ENCODE measurements at places on chromosomes 7 and 10.

GRCh38 chr7:10355816-10356215, 617.9 kb upstream of the PHF14 start:
- DNase-seq: no peak

DNA sequence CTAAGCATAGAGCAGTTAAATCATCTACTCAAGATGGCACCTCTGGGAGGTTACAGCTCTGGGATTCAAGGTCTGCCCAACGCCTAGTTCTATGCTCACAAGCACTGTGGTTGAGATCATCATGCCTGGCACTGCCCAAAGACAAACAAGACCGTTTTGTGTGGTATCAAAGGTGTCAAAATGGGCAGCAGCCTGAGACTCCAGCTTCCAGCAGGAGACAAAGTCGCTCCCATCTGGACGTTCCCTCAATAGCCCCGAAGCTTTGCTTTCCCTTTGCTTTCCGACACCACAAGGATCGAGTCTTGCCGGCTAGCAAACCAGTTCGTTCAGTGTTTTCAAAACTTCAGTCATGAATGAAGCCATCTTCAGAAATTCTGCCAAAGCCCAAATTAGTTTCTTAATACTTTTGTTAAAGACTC, 5.1 kb downstream of the HABP2 start:
- DNase-seq: no peak

- no peak for DNase-seq
Measured at GRCh38 chr10:14836208-14836607, 1.6 kb downstream of the CDNF start.

DNA sequence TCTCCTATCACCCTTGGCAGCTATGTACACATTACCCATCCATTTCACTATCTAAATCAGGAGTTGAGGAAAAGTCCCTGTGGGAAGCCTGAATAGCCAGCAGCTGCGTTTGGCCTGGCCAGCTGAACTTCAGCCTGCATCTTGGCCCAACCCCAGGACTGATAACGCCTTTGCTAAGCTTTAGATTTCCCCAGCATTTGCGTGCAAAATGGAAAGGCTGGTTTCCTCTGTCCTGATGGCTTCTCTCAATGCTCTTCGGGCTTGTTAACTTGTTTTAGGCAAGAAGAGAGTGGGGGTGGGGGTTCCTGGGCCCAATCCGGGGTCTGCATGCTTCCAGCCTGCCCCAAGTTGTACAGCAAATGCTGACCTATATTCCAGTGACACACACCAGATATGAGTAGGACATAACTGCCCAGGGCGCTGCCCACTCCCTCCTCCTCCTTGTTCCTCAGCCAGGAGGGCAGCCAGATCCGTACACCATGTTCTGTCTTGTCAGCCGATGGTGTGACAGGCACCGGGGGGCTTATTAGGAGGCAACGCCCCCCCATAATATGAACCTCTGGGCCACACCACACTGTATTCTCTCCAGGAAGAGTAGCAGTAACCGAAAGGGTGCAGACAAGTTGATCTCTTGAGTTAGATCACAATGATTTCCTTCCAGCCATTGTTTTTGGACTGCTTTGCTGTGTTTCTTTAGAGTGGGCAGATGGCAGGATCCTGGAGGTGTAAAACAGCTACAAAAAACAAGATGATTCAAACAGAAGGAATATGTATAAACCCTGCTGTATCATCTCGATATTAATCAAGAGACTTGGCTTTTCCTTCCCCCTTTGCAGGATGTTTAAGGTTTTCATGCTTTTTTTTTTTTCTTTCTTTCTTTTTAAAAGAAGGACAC, 339.0 kb downstream of the RNLS start:
- no peak for DNase-seq

GRCh38 chr10:99937630-99938029, 72.1 kb downstream of the DNMBP start:
- DNase-seq: no peak

GRCh38 chr7:15851201-15851600, 164.7 kb upstream of the MEOX2 start:
- no peak for DNase-seq

GRCh38 chr10:63720072-63720537, 198.9 kb downstream of the REEP3 start:
- peak; percentile 54 for DNase-seq

DNA sequence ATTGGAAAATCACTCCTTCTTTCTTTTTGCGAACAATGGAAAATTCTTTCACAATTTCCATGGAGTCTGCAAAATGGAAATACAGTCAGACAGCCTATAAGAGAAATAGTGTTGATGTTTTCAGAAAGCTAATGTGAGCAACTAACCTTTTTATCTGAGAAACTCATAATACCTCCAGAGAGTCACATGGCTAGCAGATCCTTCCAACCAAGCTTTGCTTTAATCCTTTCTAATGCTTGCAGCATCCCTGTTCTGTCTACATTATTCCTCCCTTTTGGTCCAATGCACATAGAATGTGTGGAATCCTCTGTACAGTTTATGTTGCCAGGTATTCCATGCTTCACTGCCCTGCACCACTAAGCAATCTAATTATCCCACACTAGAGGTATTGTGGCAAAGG, 717.5 kb upstream of the LRRN3 start:
- DNase-seq: no peak

GRCh38 chr10:111356571-111356970, 279.7 kb downstream of the ADRA2A start:
- no peak for DNase-seq

Measured in germinal center (tissue), 1 donor.